Heart right ventricle (tissue), 16 donors: ENCODE measurements at places on chromosomes 1 and 21. TPM values are rescaled to one million over a fixed set of nuclear protein-coding genes. Genes with fewer than 3 reads are reported as not detected.

Gene SNRPE
- 41.6 TPM for total RNA-seq

Gene SLC25A34
- 6.1 TPM for total RNA-seq

Gene PRKACB
- total RNA-seq: 33.7 TPM

Gene CHRNB2
- not detected for total RNA-seq

Gene EXTL1
- total RNA-seq: 17.0 TPM

Gene A3GALT2
- not detected for total RNA-seq
